Vagina (tissue), 2 donors: ENCODE measurements at places on chromosomes 16 and 17.

DNA sequence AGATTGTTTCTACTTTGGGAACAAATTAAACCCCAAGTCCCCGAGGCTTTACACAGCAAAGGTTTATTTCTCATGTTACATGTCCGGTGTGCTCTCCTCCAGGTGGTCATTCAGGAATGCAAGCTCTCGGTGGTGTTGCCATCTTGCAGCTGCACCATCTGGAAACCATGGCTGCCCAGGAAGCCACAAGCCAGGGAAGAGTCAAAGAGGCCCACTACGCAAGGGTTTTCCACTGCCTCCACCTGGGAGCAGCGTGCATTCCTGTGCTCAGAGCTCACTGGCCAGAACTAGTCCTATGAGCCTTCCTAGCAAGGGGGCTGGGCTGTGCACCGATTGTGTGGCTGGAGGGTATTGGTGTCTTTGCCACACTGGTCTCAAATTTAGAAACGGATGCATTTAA, 128.8 kb upstream of the FOXF1 start:
- H3K4me1 ChIP-seq, result peaks cover 14% of the 10 kb centered on the region
- no peak for DNase-seq
- H3K36me3 ChIP-seq, result no peaks in the 10 kb centered on the region
- no peak overlapping the region for H3K27ac ChIP-seq
- H3K27me3 ChIP-seq, result no peaks in the 10 kb centered on the region
- H3K4me3 ChIP-seq, result no peak overlapping the region

- no peaks in the 10 kb centered on the region for H3K36me3 ChIP-seq
- DNase-seq, result no peak
- no peak overlapping the region for H3K27ac ChIP-seq
- no peaks in the 10 kb centered on the region for H3K27me3 ChIP-seq
Measured at GRCh38 chr16:79212114-79212791, 388.3 kb downstream of the MAF start.

DNA sequence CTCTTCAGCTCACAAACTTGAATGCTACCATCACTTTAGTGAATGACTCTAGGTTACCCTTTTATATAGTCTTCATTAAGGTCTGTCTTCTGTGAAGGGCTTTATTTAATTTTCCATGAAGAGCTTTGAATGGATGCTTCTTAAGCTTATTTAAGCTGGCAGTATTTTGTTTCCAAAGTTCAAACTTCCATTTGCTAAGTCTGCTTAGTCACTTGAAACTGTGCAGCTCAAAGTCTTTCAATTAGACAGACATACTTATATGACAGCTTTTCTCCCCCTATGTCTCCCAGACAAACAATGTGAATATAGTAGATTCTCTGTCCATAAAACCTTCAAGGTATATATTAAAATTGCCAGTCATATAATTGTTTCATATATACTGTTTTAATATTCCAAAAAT, 23.5 kb downstream of the TXNDC11 start:
- no peaks in the 10 kb centered on the region for H3K27me3 ChIP-seq
- H3K4me1 ChIP-seq, result peaks cover 14% of the 10 kb centered on the region
- H3K36me3 ChIP-seq, result no peaks in the 10 kb centered on the region

DNA sequence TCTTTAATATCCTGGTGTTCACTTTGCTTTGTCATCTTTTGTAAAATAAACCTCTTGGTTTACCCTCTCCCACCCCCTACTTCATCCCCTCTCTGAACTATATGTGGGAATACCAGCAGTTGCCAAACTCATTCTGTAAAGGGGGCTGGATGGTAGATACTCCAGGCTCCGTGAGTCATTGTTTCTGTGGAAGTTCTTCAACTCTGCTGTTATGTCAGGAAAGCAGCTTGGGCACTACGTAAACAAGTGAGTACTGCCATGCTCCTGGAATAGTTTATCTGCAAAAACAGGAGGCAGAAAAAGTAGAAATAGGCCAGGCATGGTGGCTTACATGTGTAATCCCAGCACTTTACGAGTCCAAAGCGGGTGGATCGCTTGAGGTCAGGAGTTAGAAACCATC, 17.6 kb downstream of the MVP start:
- no peak for DNase-seq
- H3K36me3 ChIP-seq, result no peaks in the 10 kb centered on the region
- H3K4me3 ChIP-seq, result no peak overlapping the region
- H3K27ac ChIP-seq, result no peak overlapping the region

GRCh38 chr17:2995377-2995776, 68.0 kb downstream of the OR1D5 start:
- no peaks in the 10 kb centered on the region for H3K36me3 ChIP-seq
- peak; percentile 82 for DNase-seq
- H3K4me3 ChIP-seq, result no peak overlapping the region

DNA sequence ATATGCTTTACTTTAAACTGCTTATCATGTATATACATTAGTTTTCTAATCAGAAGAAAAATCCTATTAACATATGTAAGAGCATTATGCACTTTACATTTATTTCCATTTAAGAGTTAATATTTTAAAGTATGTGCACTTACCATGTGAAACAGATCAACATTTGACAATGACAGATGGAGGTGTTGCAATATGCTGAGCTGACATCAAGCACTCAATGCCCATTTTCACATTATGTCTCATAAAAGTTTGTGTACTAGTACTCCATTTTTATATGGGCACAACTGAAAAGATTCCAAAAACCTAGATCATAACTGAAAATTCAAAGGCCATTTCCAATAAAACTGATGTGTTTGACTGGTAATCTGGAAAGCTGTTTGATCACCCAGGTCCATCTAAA, 420.9 kb upstream of the SOX9 start:
- H3K4me3 ChIP-seq, result no peak overlapping the region
- H3K36me3 ChIP-seq, result no peaks in the 10 kb centered on the region
- no peak for DNase-seq
- no peaks in the 10 kb centered on the region for H3K4me1 ChIP-seq

DNA sequence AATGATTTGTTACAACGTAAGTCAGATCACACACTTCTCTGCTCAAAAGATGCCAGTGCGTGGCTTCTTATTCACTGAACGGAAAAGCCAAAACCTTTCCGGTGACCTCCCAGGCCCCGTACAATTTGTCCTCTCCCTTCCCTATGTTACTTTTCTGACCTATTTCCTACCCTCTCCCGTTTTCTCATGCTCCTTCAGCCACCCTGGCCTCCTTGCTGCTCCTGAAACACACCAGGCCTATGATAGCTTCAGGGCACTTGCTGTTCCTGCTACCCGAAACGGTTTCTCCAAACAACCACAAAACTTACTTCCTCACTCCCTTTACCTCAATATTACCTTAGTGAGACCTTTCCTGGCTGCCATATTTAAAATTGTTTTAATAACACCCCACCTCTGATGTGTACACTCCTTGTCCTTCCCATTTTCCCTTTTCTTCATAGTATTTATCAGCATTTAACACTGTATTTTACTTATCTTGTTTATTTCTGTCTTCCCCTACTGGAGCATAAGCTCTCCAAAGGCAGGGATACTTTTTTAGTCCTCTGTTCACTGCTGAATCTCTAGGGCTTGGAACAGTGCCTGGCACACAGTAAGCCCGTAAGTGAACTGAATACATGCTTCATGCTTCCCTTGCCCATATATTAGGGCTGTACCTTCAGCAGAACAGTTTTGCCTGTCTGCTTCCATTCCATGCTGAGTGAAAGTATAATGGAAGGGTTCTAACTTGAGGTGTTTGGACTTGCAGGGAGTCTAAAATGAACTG, 10.9 kb upstream of the ARL2BP start:
- H3K4me1 ChIP-seq, result peaks cover 11% of the 10 kb centered on the region
- H3K27ac ChIP-seq, result no peak overlapping the region
- no peaks in the 10 kb centered on the region for H3K36me3 ChIP-seq
- DNase-seq, result no peak

DNA sequence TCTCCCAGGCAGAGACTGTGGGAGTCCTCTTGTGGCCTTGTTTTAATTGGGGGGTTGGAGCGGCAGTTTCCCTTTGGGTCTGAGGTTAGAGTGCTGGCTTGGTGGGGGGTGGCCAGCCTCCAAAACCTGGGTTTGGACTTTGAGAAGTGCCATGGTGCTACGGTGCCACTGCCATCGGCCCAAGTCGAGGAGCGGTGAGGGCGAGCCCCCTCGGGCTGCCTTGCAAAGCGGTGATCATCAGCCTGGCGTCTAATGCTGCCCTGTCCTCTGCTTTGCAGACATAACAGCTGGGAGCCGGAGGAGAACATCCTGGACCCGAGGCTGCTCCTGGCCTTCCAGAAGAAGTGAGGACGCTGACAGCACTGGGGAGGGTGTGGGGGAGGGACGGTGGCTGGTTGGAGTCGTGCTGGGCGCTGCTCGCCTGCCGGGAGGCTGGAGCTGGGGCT, 1.2 kb downstream of the CBX2 start:
- peak overlapping the region; percentile 62 for H3K4me3 ChIP-seq
- H3K36me3 ChIP-seq, result no peaks in the 10 kb centered on the region
- H3K27ac ChIP-seq, result no peak overlapping the region
- H3K27me3 ChIP-seq, result no peaks in the 10 kb centered on the region

- peaks cover 15% of the 10 kb centered on the region for H3K4me1 ChIP-seq
- no peaks in the 10 kb centered on the region for H3K36me3 ChIP-seq
- no peak overlapping the region for H3K4me3 ChIP-seq
Measured at GRCh38 chr17:4504188-4504587, 5.5 kb downstream of the SPNS2 start.

- peaks cover 78% of the 10 kb centered on the region for H3K4me1 ChIP-seq
- no peak overlapping the region for H3K4me3 ChIP-seq
- H3K36me3 ChIP-seq, result no peaks in the 10 kb centered on the region
- peak overlapping the region; percentile 95 for H3K27ac ChIP-seq
Measured at GRCh38 chr17:42518755-42519545, 17.1 kb upstream of the NAGLU start.

- H3K36me3 ChIP-seq, result no peaks in the 10 kb centered on the region
- H3K4me1 ChIP-seq, result no peaks in the 10 kb centered on the region
- DNase-seq, result no peak
- H3K27ac ChIP-seq, result no peak overlapping the region
- H3K4me3 ChIP-seq, result no peak overlapping the region
- H3K27me3 ChIP-seq, result no peaks in the 10 kb centered on the region
Measured at GRCh38 chr17:27862004-27862403, 31.2 kb downstream of the LYRM9 start.

DNA sequence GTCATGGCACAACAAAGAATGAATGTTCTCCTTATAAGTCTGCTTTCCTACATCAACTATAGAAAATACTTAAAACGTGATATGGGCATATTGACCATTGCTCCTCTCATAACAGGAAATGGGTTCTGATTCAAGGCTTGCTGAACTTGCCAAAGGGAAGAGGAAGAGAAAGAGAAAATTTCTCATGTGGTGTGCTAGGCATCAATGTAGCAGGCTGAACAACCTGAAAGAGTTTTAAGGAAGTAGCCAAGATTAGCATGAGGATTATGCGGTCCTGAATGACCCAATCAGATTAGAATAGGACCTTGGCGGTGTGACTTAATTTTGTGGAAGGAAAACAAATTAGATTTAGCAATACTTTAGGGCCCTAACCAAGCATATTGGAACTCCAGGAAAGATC, 617.7 kb upstream of the CDH11 start:
- H3K4me3 ChIP-seq, result no peak overlapping the region
- no peak for DNase-seq
- no peaks in the 10 kb centered on the region for H3K36me3 ChIP-seq
- H3K27ac ChIP-seq, result no peak overlapping the region
- H3K4me1 ChIP-seq, result peaks cover 5% of the 10 kb centered on the region

GRCh38 chr17:8436844-8437171, 1.1 kb downstream of the NDEL1 start:
- H3K36me3 ChIP-seq, result no peaks in the 10 kb centered on the region
- H3K4me3 ChIP-seq, result peak overlapping the region; percentile 87
- H3K27ac ChIP-seq, result peak overlapping the region; percentile 98
- peaks cover 50% of the 10 kb centered on the region for H3K4me1 ChIP-seq

GRCh38 chr16:11679941-11680911, 12.0 kb downstream of the SNN start:
- H3K27ac ChIP-seq, result peak overlapping the region; percentile 58
- peaks cover 68% of the 10 kb centered on the region for H3K36me3 ChIP-seq
- no peak for DNase-seq
- peaks cover 52% of the 10 kb centered on the region for H3K4me1 ChIP-seq
- no peaks in the 10 kb centered on the region for H3K27me3 ChIP-seq
- no peak overlapping the region for H3K4me3 ChIP-seq

DNA sequence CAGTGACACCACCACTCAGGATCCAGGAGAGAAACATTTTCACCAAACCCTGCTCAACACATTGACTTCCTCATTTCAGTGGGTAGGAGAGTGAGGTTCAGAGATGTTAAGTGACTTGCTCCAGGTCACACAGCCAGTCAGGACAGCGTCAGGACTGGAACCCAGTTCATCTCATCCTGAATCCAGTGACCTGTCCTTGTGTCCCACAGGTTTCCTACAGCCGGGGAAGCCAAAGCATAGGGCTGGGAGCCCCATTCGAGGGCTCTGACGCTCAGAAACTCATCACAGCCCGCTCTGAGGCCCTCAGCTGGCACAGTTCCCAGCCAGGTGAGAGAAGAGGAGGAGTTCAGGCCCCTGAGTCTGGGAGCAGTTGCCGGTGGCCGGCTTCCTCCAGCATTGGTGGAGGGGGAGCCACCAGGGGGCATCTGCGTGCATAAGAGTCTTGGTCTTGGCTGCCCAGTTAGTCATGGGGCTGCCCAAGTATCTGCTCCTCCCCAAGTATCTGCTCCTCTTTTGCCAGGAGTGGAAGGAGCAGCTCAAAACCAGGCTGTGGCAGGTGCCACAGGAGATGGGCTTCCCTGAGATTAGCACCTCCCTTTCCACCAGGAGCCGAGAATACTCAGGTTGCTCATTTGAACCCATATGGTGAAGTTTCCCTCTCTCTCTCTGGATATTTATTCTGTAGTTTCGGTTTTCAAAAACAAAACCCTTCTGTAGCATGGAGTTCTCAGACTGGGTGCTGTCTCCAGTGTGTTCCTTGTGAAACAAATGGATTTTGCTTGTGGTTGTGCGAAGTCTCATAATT, 56.0 kb downstream of the TNFRSF13B start:
- H3K4me3 ChIP-seq, result no peak overlapping the region
- no peaks in the 10 kb centered on the region for H3K36me3 ChIP-seq
- H3K27me3 ChIP-seq, result no peaks in the 10 kb centered on the region
- H3K27ac ChIP-seq, result no peak overlapping the region

DNA sequence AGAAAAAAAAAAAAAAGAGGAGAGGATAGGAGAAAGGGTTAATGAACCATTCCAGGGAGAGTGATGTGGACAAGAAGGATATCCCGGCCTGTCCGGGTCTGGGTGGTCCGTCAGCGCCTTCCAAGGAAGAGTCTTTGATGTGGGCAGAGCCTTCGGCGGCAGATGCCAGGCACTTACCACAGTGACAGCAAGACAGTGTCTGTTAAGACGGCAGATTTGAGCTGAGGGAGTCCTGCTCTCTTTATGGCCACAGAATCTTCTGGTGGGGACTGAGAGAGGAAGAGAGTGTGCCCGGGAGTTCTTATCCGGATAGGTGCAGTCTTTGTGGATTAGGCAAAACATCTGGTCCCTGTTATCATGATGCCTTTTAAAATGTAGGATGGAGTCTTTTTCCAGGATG, 95.2 kb downstream of the ZDHHC7 start:
- H3K36me3 ChIP-seq, result no peaks in the 10 kb centered on the region
- H3K4me1 ChIP-seq, result peaks cover 45% of the 10 kb centered on the region
- no peaks in the 10 kb centered on the region for H3K27me3 ChIP-seq
- H3K4me3 ChIP-seq, result no peak overlapping the region
- H3K27ac ChIP-seq, result no peak overlapping the region

- no peaks in the 10 kb centered on the region for H3K27me3 ChIP-seq
- H3K4me3 ChIP-seq, result no peak overlapping the region
- H3K4me1 ChIP-seq, result peaks cover 35% of the 10 kb centered on the region
- H3K27ac ChIP-seq, result no peak overlapping the region
Measured at GRCh38 chr17:2194889-2195335, 108.7 kb downstream of the SMG6 start.
